ENCODE measurements at places on chromosomes 13 and 19.

- no peak for DNase-seq
These were observed 92.8 kb downstream of the FAM216B start for GRCh38 chr13:42874221-42874620.

DNA sequence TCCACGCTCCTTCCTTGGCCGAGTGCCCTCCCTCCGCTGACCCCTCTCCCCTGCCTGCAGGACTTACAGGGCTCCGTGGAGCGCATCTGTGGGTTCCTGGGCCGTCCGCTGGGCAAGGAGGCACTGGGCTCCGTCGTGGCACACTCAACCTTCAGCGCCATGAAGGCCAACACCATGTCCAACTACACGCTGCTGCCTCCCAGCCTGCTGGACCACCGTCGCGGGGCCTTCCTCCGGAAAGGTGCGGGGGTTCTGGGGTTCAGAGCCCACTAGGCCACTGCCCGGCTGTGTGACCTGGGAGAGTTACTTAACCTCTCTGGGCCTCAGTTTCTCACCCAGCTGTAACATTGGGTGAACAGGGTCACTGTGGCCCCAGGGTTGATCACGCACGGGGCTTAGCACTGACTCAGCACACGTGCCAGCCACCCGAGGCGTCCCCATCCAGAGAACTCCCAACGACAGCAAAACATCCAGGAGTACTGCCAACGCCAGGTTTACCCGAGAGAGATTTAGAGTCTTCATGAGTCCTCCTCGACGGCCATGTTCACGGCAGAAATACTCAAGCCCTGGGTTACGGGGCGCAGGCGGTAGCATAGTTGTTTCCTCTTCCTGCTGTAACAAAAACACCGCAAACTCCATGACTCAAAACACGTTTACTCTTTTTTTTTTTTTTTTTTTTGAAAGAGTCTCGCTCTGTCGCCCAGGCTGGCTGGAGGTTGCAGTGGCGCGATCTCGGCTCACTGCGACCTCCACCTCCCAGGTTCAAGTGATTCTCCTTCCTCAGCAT lies 9.7 kb upstream of the SPACA4 start:
- DNase-seq, result no peak

DNA sequence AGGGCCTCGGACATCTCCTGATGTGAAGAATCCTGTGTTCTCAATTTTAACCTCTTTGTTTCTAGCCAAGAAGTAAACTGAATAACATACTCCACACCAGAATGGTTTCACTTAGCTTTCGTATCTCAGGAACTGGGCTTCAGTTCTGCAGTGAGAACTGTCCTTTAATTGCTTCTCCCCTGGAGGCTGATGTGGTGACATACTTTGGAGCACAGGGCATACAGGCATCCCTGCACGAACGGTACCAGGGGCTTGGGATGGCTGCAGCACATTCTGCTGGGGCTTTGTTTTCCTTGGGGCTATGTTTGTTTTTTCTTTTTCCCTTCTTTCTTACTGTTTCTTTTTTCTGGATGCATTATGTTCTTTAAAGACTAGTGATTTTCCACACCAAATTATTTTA lies 230.5 kb downstream of the TM9SF2 start:
- DNase-seq, result no peak

GRCh38 chr13:102928941-102929675 lies 83.3 kb downstream of the ERCC5 start:
- no peak for DNase-seq

DNA sequence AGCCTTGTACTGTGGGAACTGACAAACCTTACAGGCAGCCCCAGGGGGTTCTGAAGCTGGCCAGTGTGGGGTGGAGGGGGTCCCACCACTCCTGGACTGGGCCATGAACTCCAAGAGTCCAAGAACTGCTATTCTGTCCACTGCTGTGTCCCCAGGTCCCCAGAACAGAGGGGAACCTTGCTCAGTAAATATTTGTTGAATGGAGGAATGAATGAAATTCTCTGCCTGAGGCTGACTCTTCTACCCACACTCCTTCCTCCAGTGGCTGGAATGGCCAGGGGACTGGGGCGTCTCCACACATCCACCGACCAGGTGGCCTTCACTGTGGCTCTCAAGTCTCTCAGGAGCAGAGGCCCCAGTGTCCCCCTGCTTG lies 11.6 kb downstream of the WIZ start:
- DNase-seq, result no peak
